ENCODE measurements at places on chromosomes 4 and X.

DNA sequence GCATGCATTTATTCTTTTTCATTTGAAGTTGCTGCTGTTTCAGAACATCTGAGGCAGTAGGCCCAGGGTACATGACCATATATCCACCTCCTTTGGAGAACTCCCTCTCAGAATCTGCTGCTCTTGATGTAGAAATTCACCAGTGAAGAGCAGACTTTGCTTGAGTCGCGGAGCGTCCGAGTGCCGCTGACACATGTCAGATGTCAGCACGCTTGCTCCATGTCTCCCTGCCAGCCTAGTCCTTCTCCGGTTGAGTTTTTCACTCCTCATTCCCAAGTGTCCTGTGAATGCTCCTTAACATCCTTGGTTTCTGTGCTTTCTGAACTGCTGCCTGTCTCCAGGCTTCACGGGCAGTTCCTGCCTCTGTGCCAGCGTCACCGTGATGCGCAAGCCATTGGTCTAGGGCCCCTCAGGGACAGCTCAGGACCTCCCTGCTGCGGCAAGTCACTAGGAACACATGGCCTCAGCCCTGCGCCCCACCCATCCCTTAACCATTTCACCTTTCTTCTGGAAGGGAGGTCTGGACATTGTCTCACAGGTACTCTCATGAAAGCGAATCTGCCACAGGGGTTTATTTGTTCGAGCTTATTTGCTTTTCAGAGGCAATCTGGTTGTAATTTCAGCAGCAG, 93.1 kb upstream of the RBPJ start:
- DNase-seq, result no peak

DNA sequence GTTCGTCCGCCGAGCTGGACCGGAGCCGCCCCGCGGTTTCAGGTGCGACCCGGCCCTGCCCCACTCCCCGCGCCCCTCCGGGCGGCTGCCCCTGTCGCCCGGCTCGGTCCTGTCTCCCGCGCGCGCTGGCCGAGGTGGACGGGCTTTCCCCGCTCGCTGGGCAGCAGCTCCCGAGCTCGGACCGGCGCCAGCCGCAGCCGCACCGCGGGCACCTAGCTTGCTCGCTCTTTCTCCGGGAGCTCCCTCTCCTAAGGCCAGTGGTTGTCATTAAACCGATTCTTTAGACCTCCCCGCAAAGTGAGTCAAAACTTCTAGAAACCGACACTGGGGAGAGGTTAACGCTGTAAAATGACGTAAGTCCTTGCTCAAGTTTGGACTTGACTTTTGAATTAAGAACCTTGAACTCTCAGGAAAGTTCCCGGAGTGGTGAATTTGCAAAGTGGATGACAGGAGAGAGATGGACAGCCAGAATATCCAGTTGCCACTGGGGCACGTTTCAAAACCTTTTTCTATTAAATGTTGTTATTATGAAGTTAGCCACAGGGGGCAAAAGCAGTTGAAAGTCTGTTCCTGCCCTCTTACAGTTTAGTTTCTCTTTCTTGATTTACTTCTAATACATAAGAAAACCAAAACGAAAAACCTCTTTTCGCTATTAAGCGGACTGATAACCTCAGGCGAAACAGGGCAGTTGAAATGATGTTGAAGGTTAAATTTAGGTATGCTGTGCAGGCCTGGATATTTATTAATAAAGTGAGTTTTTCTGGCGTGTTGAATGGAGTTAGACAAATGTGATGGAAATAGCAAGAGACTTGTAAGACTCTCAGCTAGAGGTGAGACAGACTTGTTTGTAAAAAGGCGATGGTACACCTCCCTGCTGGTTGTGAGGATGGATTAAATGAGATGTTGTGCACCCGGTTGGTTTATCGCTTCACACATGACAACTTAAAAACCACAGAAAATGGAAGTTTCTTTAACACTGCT, 847 bp downstream of the PI4K2B start:
- peak; percentile 85 for DNase-seq

DNA sequence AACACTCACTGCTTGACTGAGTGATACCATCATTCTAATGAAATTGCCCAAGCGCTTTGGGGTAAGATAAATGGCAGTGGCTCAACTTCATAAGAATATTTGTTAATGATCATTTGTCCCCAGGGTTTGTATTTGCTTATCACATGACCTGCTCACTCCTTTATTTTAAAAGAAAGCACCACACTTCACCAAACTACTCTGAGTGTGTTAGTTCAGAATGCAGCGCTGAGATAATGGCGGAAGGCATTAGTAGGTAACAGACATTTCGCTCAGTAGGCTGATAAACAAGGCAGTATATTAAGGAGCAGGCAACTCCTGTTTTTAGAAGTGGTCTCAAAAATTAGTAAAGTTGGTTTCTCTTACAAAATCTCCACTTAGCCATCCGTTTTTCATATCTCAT, 1.6 kb downstream of the SNX25 start:
- DNase-seq, result no peak

DNA sequence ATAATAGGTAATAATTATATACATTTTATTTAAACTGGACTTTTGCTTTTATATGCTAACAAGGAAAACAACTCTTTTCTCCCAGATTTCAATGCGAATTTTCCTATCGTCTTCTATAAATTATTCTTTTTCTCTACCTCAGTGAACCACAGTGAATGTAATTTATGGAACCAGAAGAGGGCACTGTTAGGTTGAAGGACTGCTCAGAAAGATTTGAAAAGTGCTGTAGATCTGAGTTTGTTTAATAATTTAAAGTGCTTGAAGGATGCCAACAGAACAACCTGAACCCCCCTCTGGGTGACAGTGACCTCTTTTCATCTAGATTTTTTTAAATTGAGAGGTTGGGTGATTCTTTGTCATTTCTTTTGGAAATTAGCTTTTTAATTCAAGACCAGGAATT, 54.9 kb downstream of the PHOX2B start:
- no peak for DNase-seq

All from T1000 (cell line).